ENCODE measurements at places on chromosomes 3 and 15. TPM values are rescaled to one million over a fixed set of nuclear protein-coding genes. Genes with fewer than 3 reads are reported as not detected.

Gene ALS2CL
- total RNA-seq = 7.8 TPM

Gene SLC51B
- not detected for total RNA-seq

Gene CCDC80
- 7.6 TPM for total RNA-seq

Gene TRPM1
- not detected for total RNA-seq

Gene LMOD3
- total RNA-seq = not detected

Gene CTXND1
- total RNA-seq = not detected

Gene TEX55
- not detected for total RNA-seq

Gene ZNF660
- total RNA-seq = 0.88 TPM

Gene SPSB4
- total RNA-seq = 0.53 TPM

Gene ETV5
- 25.9 TPM for total RNA-seq

Gene SEMA3F
- 95.6 TPM for total RNA-seq

Gene SERPINI1
- 1.5 TPM for total RNA-seq

Gene ZNF385D
- total RNA-seq = 2.2 TPM
